ENCODE measurements at places on chromosomes 6 and 20.

DNA sequence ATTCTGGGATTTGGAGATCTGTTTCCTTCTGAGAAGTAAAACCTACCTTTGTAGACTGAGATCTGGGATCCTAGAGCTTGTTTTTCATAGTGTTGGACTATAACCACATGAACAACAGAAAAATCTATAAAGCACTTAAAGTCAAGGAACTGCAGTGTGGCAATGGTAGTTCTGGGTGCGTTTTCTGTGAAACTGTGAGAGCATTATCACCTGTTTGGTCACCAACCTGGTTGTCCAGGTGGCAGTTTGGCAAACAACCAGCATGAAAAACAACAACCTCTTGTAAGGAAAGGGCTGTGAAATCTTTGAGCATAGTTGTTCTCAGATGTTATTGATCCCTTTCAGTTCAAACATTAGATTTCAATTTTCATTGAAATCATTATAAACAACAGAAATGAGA lies 215.8 kb upstream of the CITED2 start:
- H3K4me3 ChIP-seq = no peak overlapping the region
- no peaks in the 10 kb centered on the region for H3K27me3 ChIP-seq
- H3K36me3 ChIP-seq = no peaks in the 10 kb centered on the region
- peak overlapping the region; percentile 86 for H3K27ac ChIP-seq
- peak; percentile 39 for DNase-seq
- peaks cover 74% of the 10 kb centered on the region for H3K4me1 ChIP-seq

- H3K4me1 ChIP-seq = peaks cover 33% of the 10 kb centered on the region
- no peak for DNase-seq
- H3K36me3 ChIP-seq = no peaks in the 10 kb centered on the region
- no peaks in the 10 kb centered on the region for H3K27me3 ChIP-seq
These were observed 48.3 kb downstream of the TRERF1 start for GRCh38 chr6:42403421-42403820.

GRCh38 chr6:127854009-127854408 lies 46.8 kb downstream of the THEMIS start:
- no peaks in the 10 kb centered on the region for H3K27me3 ChIP-seq
- no peaks in the 10 kb centered on the region for H3K4me1 ChIP-seq
- H3K4me3 ChIP-seq = no peak overlapping the region
- no peak overlapping the region for H3K27ac ChIP-seq

DNA sequence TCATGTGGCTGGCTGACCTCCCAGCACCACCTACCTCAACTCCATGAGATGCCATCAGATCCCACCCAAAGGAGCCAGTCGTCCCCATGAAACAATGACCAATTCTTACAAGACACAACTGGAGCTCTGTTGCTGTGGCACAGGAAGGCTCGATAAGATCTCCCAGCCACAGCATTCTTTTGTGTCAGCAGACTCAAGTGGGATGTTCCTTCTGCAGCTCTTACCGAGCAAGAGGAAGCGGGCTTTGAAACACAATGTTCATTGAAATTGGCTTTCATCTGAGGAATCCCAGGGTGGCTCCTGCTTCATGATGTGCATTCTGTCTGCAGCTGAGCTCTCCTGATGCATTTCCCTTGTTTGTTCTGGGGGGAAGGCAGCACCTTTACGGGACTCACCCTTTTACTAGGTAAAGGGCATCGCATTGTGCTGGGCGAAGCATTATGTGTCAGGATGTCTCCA lies 222.0 kb upstream of the SGK1 start:
- H3K36me3 ChIP-seq = no peaks in the 10 kb centered on the region
- no peak overlapping the region for H3K4me3 ChIP-seq
- DNase-seq = no peak
- H3K27me3 ChIP-seq = no peaks in the 10 kb centered on the region

- H3K4me1 ChIP-seq = peaks cover 7% of the 10 kb centered on the region
- DNase-seq = no peak
- H3K36me3 ChIP-seq = no peaks in the 10 kb centered on the region
- no peak overlapping the region for H3K4me3 ChIP-seq
These were observed 13.7 kb downstream of the RAET1E start for GRCh38 chr6:149884215-149884614.

GRCh38 chr6:143271024-143271423 lies 179.5 kb downstream of the ADAT2 start:
- DNase-seq = no peak
- H3K4me1 ChIP-seq = peaks cover 8% of the 10 kb centered on the region
- no peaks in the 10 kb centered on the region for H3K36me3 ChIP-seq
- H3K4me3 ChIP-seq = no peak overlapping the region

- peak overlapping the region; percentile 85 for H3K27ac ChIP-seq
- H3K4me3 ChIP-seq = no peak overlapping the region
- H3K4me1 ChIP-seq = peaks cover 84% of the 10 kb centered on the region
- H3K27me3 ChIP-seq = no peaks in the 10 kb centered on the region
- H3K36me3 ChIP-seq = no peaks in the 10 kb centered on the region
- no peak for DNase-seq
These were observed 26.8 kb downstream of the METTL24 start for GRCh38 chr6:110331390-110331789.

DNA sequence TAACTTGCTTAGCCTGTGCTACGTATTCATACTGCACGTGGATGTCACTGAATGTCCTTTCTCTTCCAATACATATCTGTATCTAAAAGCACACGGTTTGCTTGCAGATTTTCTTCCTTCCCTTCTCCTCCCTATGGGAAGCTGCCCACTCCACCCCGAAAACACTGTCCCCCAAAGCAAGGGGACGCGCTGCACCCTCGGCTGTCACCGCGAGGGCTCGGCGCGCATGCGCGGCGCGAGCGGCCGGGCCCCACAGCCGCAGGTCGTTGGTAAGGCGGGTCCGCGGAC lies 659 bp downstream of the TMX4 start:
- no peak for DNase-seq
- peak overlapping the region; percentile 91 for H3K4me3 ChIP-seq
- H3K4me1 ChIP-seq = peaks cover 48% of the 10 kb centered on the region

All from esophagus muscularis mucosa (tissue), 4 donors.